Colonic mucosa (tissue), 4 donors: ENCODE measurements at places on chromosomes 5 and 9. TPM values are rescaled to one million over a fixed set of nuclear protein-coding genes. Genes with fewer than 3 reads are reported as not detected.

- H3K27me3 ChIP-seq, result no peaks in the 10 kb centered on the region
- no peaks in the 10 kb centered on the region for H3K36me3 ChIP-seq
- no peak for DNase-seq
- H3K4me3 ChIP-seq, result no peak overlapping the region
- no peak overlapping the region for H3K27ac ChIP-seq
These were observed 208.5 kb downstream of the ROR2 start for GRCh38 chr9:91741522-91741921.

GRCh38 chr9:124212381-124213050, 45.2 kb upstream of the NEK6 start:
- no peak overlapping the region for H3K27ac ChIP-seq
- H3K4me3 ChIP-seq, result no peak overlapping the region
- H3K4me1 ChIP-seq, result no peaks in the 10 kb centered on the region
- H3K27me3 ChIP-seq, result no peaks in the 10 kb centered on the region

DNA sequence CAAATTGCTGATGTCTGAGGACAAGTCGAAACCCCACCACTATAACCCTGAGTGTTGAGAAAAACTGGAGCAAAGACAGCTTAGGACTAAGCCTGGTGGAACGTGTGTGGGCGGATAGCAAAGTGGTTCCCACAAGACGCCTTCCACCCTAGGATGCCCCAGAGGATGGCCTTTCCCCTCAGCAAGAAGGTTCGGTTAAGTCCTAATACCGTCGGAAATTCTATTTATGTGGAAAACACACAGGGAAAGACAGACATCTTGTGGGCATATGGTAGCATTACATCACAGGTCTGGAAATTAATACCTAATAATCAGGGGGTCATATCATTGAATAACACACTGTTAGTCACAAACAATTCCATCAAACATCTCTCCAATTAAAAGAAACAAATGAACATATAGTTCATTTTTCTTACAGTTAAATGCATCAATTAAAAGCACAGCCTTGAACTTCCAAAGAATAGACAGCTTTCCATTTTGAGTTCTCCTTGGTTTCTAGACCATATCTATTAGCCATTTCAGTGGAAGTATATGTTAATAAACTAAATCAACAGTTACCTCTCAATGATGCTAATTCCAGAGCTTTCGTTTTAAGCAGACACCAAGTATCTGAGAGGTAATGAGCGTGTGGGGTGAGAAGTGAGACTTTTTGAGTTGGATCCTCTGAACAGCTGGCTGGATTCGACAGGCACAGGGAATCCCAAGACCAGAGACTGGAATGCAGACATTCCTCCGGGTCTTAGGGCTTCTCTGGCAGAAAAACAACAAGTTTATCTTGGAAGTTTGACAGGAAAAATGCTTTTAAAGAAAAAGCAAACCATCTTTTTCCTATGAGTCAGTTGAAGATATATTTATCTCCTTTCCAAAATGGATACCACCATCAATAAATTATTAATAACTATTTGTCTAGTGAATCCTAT, 2.9 kb upstream of the ICE1 start:
- H3K36me3 ChIP-seq, result no peaks in the 10 kb centered on the region
- no peak for DNase-seq
- peaks cover 6% of the 10 kb centered on the region for H3K4me1 ChIP-seq
- H3K27ac ChIP-seq, result no peak overlapping the region

DNA sequence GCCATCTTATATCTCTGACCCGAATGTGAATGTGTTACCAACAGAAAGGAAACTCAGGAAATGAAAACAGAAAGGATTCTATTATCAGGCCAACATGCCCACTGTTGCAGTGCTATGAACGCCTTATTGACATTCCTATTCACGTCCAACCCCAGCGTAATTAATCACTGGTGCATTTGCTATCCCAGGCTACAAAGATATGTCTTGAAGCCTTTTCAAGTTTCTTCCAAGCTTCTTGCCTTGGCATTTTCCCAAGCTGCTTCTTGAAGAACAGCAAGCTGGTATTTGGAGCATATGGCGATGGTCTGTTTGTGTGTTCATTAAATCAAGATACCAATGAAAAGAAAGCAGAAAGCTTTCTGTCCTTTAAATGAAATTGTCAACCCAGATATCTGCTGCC, 579.2 kb upstream of the ZNF462 start:
- no peaks in the 10 kb centered on the region for H3K4me1 ChIP-seq
- no peak for DNase-seq
- H3K27me3 ChIP-seq, result no peaks in the 10 kb centered on the region
- H3K36me3 ChIP-seq, result no peaks in the 10 kb centered on the region
- no peak overlapping the region for H3K27ac ChIP-seq
- H3K4me3 ChIP-seq, result no peak overlapping the region

DNA sequence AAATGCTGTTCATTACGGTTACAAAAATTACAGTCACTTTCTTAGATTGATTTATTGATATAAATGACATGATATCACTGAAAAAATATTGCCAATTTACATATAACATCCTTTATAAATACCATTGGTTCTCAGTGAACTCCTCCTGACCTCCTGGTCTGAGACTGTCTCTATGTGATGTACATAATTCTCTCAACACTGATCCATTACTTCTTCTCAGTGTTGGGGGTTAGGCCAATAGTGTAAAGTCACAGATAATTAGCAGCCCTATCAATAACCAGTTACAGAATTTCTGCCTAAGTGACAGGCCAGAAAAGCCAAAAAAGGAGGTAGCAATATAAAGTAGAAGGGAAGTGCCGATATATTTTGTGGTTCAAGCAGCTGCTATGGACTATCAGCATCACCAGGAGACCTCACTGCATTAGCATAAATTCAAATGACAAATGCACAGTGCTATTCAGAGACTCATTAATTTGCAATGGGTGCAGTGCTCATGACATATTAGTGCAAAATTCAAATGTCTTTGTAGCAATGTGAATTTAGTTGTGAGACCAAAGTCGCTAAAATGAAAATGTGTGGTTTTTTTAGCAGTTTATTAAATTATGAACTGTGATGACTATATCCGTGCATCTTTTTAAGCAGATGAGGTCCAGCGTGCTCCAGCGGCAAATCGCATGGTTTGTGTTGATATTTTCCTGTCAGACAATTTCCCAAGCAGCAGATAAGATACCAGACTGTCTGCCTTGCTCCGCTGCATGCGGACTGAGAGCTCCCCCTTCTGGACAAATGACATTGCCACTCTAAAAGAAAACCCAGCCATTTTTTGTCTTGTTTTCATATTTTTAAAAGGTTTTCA, 144.6 kb downstream of the CETN3 start:
- H3K4me1 ChIP-seq, result no peaks in the 10 kb centered on the region
- H3K27ac ChIP-seq, result no peak overlapping the region
- no peaks in the 10 kb centered on the region for H3K36me3 ChIP-seq
- H3K4me3 ChIP-seq, result no peak overlapping the region

DNA sequence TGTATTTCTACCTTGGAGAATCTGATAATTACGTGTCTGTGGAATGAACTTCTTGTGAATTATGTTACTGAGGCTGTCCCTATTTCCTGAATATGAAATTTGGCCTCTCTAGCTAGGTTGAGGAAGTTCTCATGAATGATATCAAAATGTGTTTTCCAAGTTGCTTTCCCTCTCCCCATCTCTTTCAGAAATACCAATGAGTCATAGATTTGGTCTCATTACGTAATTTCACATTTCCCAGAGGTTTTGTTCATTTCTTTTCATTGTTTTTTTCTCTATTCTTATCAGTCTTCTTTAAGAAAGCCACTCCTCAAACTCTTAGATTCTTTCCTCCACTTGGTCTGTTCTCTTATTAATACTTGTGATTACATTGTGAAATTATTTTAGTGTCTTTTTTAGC, 923.8 kb upstream of the CDH9 start:
- H3K27me3 ChIP-seq, result no peaks in the 10 kb centered on the region
- no peaks in the 10 kb centered on the region for H3K4me1 ChIP-seq
- H3K4me3 ChIP-seq, result no peak overlapping the region
- DNase-seq, result no peak
- no peak overlapping the region for H3K27ac ChIP-seq
- no peaks in the 10 kb centered on the region for H3K36me3 ChIP-seq

DNA sequence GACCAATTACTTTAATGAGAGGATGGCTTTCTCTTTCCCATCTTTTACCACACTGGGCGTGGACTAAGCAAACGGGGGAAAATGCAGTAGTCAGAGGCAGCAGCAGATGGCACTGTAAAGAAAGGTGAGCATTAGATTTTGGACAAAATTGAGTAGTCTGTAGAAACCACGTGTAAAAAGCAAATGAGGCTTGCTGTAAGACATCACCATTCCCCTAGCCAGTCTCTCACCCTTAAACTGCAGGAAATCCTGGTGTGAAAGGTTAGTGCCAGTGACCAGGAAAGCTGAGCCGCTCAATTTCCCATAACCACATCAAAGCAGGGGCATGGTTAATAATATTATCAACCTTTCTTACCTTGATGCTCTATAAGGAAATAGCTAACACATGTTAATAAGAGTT, 31.8 kb downstream of the SPATA31C2 start:
- peak; percentile 55 for DNase-seq
- H3K27me3 ChIP-seq, result no peaks in the 10 kb centered on the region
- H3K27ac ChIP-seq, result no peak overlapping the region
- no peak overlapping the region for H3K4me3 ChIP-seq
- no peaks in the 10 kb centered on the region for H3K4me1 ChIP-seq
- no peaks in the 10 kb centered on the region for H3K36me3 ChIP-seq

DNA sequence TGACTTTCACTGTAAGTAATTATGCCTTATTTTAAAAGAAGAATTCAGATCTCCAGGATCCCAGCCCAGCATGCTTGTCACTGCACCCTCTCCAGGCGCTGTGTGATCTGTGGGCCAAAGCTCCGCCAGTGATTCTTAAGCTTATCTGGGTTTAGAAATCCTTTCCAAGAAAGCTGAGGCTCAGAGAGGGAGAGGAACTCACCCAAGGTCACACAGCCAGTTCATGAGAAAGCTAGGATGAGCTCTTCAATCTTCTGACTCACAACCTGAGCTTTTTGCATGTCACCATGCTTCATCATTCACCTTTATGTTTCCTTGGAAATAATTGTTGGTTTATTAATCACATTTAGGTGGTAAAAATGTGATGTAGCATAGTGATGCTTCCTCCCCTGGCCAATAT, 136.6 kb upstream of the HAND1 start:
- H3K27ac ChIP-seq, result no peak overlapping the region
- no peak overlapping the region for H3K4me3 ChIP-seq
- no peaks in the 10 kb centered on the region for H3K36me3 ChIP-seq
- no peak for DNase-seq
- H3K4me1 ChIP-seq, result peaks cover 10% of the 10 kb centered on the region
- H3K27me3 ChIP-seq, result peaks cover 25% of the 10 kb centered on the region

- no peak overlapping the region for H3K27ac ChIP-seq
- no peaks in the 10 kb centered on the region for H3K4me1 ChIP-seq
- no peaks in the 10 kb centered on the region for H3K36me3 ChIP-seq
These were observed 15.7 kb upstream of the GDA start for GRCh38 chr9:72133365-72134035.

GRCh38 chr9:134617246-134617645, 24.4 kb upstream of the COL5A1 start:
- H3K27ac ChIP-seq, result no peak overlapping the region
- H3K4me3 ChIP-seq, result no peak overlapping the region
- H3K4me1 ChIP-seq, result no peaks in the 10 kb centered on the region
- no peak for DNase-seq
- no peaks in the 10 kb centered on the region for H3K27me3 ChIP-seq

GRCh38 chr5:9126490-9126889, 419.4 kb downstream of the SEMA5A start:
- no peaks in the 10 kb centered on the region for H3K36me3 ChIP-seq
- DNase-seq, result no peak
- H3K4me1 ChIP-seq, result peaks cover 4% of the 10 kb centered on the region
- H3K27ac ChIP-seq, result no peak overlapping the region
- no peak overlapping the region for H3K4me3 ChIP-seq
- H3K27me3 ChIP-seq, result no peaks in the 10 kb centered on the region

DNA sequence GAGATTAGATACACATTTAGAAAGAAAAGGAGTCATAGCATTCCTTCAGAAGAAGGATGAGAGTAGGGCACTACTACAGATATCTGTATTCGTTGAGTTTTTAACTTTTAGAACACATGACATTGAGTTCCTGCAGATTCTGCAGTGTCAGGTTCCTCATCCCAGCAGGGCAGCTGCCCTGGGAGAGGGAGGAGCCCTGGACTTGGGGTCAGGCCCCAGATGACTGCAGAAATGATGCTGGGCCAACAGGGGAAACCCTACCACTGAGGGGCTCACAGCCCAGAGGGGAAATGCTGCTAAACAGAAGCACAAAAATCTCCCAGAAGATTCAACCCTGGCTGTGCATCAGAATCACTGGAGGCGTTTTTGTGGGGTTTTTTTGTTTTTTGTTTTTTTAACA, 68.9 kb upstream of the TAF1L start:
- no peaks in the 10 kb centered on the region for H3K4me1 ChIP-seq
- no peaks in the 10 kb centered on the region for H3K36me3 ChIP-seq
- DNase-seq, result no peak
- H3K27me3 ChIP-seq, result no peaks in the 10 kb centered on the region
- no peak overlapping the region for H3K4me3 ChIP-seq
- H3K27ac ChIP-seq, result no peak overlapping the region

- DNase-seq, result no peak
- no peaks in the 10 kb centered on the region for H3K27me3 ChIP-seq
- H3K36me3 ChIP-seq, result no peaks in the 10 kb centered on the region
These were observed 74.3 kb downstream of the ZDHHC21 start for GRCh38 chr9:14618836-14619420.

- no peak overlapping the region for H3K27ac ChIP-seq
- no peak for DNase-seq
- no peaks in the 10 kb centered on the region for H3K4me1 ChIP-seq
- no peaks in the 10 kb centered on the region for H3K27me3 ChIP-seq
- H3K36me3 ChIP-seq, result no peaks in the 10 kb centered on the region
These were observed 146.9 kb upstream of the FBN2 start for GRCh38 chr5:128684961-128685360.

- H3K4me1 ChIP-seq, result peaks cover 9% of the 10 kb centered on the region
These were observed 60.5 kb downstream of the PCSK5 start for GRCh38 chr9:75950998-75951397.

- H3K27me3 ChIP-seq, result no peaks in the 10 kb centered on the region
- no peak for DNase-seq
- H3K27ac ChIP-seq, result no peak overlapping the region
- no peak overlapping the region for H3K4me3 ChIP-seq
These were observed 10.8 kb downstream of the C5orf15 start for GRCh38 chr5:133957591-133957990.

Gene SEC24A
- 45.4 TPM for total RNA-seq

Gene SPATA31A3
- not detected for total RNA-seq

Gene FOXI1
- not detected for total RNA-seq

Gene BARHL1
- total RNA-seq, result not detected

Gene SPINK6
- total RNA-seq, result 0.45 TPM

Gene BASP1
- 4.2 TPM for total RNA-seq

Gene TEX10
- 8.3 TPM for total RNA-seq

Gene PKN3
- total RNA-seq, result 2.8 TPM
